ENCODE measurements at places on chromosomes 4 and X. TPM values are rescaled to one million over a fixed set of nuclear protein-coding genes. Genes with fewer than 3 reads are reported as not detected.

DNA sequence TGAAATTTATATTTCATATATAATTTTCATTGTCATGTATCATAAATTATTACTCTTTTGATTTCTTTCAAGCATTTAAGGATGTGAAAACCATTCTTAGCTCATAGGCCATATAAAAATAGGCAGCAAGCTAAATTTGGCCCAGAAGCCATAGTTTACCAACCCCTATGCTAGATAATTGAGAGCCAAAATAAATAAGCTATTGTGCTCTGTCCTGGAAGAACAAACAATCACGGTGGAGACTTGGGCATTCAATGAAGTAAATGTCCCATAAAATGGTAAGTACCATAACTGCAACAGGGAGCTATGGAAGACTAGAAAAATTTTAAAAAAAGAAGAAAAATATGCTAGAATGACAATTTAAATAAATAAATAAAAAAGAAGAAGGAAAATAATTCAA is 60.9 kb upstream of the PACRGL start:
- DNase-seq = no peak
- H3K27ac ChIP-seq = no peak overlapping the region
- H3K27me3 ChIP-seq = no peaks in the 10 kb centered on the region

- no peaks in the 10 kb centered on the region for H3K27me3 ChIP-seq
- peak; percentile 93 for DNase-seq
- H3K27ac ChIP-seq = no peak overlapping the region
- no peak overlapping the region for H3K4me3 ChIP-seq
- no peaks in the 10 kb centered on the region for H3K36me3 ChIP-seq
- peaks cover 35% of the 10 kb centered on the region for H3K4me1 ChIP-seq
Measured at GRCh38 chr4:6720202-6720699, 4.3 kb downstream of the BLOC1S4 start.

GRCh38 chrX:9977635-9978034 is 10.5 kb downstream of the CLDN34 start:
- no peak for DNase-seq
- no peak overlapping the region for H3K4me3 ChIP-seq
- no peaks in the 10 kb centered on the region for H3K27me3 ChIP-seq
- H3K27ac ChIP-seq = no peak overlapping the region
- no peaks in the 10 kb centered on the region for H3K4me1 ChIP-seq
- H3K36me3 ChIP-seq = no peaks in the 10 kb centered on the region

- no peak overlapping the region for H3K27ac ChIP-seq
- H3K27me3 ChIP-seq = no peaks in the 10 kb centered on the region
- DNase-seq = no peak
Measured at GRCh38 chr4:165481053-165481835, 102.4 kb downstream of the CPE start.

DNA sequence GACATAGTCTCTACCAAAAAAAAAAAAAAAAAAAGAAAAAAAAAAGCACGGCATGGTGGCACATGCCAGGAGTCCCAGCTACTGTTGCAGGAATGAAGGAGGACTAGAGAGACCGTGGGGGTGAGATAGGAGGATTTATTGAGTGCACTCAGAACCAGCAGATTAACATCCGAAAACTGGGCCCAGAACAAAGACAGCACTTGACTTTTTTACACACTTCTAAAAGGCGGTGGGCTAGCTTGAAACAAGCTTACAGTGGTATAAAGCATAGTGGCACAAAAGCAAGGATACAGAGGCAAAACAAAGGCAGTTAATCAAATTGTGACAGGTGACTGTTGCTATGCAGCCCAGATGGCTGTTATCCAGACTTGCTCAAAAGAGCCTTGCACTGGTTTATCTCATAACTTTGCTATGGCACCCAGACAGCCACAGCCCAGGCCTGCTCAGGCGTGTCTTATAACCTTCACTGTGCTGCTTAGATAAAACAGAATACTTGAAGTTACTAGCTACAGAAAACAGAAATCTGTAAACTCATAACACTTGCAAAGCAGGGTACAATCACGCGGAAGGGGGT is 9.9 kb upstream of the PI4K2B start:
- no peak overlapping the region for H3K4me3 ChIP-seq
- no peaks in the 10 kb centered on the region for H3K4me1 ChIP-seq
- H3K27me3 ChIP-seq = no peaks in the 10 kb centered on the region

DNA sequence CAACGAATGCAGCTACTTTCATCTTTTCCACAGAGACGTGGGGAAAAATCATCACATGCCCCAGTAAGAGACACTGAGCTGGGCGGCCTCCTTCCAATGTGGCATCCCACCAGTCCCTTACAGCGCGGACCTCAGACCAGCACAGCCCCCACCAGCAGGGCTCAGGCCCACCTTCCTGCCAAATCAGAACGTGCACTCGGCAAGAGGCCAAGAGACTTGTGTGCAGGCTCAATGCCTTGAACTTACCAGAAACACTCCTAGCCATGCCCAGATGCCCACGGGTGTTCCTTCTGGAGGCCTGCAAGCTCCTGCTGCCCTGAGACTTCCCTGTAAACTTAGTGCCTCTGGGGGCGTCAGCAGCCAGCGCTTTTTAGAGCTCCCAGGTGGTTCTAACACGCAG is 31.2 kb downstream of the WDR1 start:
- no peak overlapping the region for H3K4me3 ChIP-seq
- H3K27me3 ChIP-seq = no peaks in the 10 kb centered on the region
- H3K4me1 ChIP-seq = peaks cover 31% of the 10 kb centered on the region
- peak; percentile 60 for DNase-seq
- no peak overlapping the region for H3K27ac ChIP-seq

DNA sequence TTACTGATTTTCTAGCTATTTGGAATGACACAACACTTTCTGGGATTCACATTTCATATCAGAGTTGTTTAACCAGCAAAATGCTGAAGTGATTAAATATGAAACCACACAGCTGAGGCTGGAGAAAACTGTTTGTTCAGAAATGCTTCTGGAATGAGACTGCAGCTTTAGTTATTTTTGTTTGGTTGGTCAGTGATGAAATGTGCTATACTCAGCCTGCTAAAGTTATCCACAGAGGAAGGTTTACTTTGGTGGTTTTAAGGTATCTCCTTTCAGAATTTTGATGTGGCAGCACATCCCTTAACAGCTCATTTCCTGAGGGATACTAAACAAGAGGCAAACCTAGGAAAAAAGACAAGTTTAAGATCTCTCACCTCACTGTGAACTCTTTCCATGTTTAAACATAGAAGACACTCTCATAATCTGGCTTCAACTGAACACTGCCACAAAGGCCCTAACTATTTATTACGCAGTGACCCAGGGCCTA is 106.6 kb upstream of the PDE5A start:
- no peaks in the 10 kb centered on the region for H3K27me3 ChIP-seq
- H3K36me3 ChIP-seq = no peaks in the 10 kb centered on the region
- DNase-seq = no peak
- no peak overlapping the region for H3K4me3 ChIP-seq
- H3K27ac ChIP-seq = no peak overlapping the region

- H3K4me1 ChIP-seq = no peaks in the 10 kb centered on the region
- no peak overlapping the region for H3K4me3 ChIP-seq
- DNase-seq = no peak
- no peak overlapping the region for H3K27ac ChIP-seq
- no peaks in the 10 kb centered on the region for H3K27me3 ChIP-seq
Measured at GRCh38 chrX:17442898-17443297, 67.9 kb downstream of the NHS start.

DNA sequence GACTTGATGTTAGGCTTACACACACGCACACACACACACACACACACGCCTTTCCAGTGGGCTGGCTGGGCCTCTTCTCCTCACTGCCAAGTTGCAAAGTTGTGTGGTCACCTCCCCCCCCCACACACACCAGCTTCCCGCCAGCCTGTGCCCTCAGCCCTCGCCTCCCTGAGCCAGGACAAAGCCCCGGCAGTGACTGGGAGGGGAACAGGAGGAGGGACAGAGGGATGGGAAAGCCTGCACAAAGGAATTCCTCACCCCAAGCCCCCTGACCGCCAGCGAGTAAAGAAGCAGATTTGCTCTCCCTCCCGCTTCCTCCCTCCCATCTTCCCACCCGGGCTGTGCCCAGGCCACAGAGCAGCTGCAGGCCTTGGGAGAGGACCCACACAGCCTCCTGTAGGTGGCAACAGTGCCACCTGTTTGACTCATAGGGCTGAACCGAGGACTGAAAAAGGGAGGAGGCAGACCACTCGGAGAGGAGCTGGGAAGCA is at the start of gene GDPD2:
TSS of gene GDPD2 (plus strand) at position 464 of the 491 bp plus-strand sequence. CDS start 1,671 bp downstream, outside the sequence.
- DNase-seq = no peak
- no peak within 1 kb of the TSS for H3K27ac ChIP-seq
- H3K36me3 ChIP-seq = no peaks in the 10 kb centered on the region

DNA sequence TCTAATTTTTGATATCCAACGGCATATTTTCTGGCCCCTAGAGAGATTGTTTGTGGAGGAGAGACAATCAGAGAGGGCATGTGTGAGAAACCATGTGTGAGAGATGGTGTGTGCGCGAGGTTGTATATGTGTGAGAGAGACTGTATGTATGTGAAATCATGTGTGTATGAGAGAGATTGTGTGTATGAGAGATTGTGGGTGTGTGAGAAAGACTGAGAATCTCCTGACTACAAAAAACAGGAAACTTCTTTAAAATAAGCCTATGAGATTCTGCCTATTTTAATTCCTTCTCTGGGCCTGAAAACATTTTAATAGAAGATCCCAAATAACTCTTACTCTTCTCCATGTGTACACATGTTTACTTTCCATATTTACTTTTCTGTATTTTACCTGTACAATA is 1.5 kb upstream of the FAM241A start:
- H3K4me1 ChIP-seq = peaks cover 13% of the 10 kb centered on the region
- no peak overlapping the region for H3K27ac ChIP-seq
- no peak overlapping the region for H3K4me3 ChIP-seq
- H3K27me3 ChIP-seq = no peaks in the 10 kb centered on the region
- no peaks in the 10 kb centered on the region for H3K36me3 ChIP-seq

DNA sequence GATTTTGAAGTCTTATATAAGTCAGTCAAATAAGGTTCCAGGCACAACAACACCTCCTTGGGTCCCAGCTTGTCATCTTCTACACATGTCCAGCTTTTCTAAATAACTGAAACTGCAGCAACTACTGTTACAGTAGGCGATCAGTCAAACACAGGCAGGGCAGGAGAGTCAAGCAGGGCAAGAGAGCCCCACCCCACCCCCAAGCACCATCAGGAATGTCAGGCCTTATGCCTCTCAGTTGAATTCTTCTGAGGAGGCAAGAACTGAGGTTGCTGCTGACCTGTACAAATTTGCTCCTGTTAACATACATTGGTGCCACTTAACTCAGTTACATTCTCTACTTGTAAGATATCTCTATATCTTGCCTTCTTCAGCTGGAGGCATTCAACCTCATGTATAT is 608.8 kb upstream of the PCDH10 start:
- no peak overlapping the region for H3K27ac ChIP-seq
- H3K4me1 ChIP-seq = no peaks in the 10 kb centered on the region
- no peak overlapping the region for H3K4me3 ChIP-seq
- H3K36me3 ChIP-seq = no peaks in the 10 kb centered on the region
- DNase-seq = no peak
- no peaks in the 10 kb centered on the region for H3K27me3 ChIP-seq

- H3K27ac ChIP-seq = no peak overlapping the region
- H3K4me3 ChIP-seq = no peak overlapping the region
- H3K36me3 ChIP-seq = no peaks in the 10 kb centered on the region
- DNase-seq = no peak
- no peaks in the 10 kb centered on the region for H3K4me1 ChIP-seq
Measured at GRCh38 chr4:108838451-108838850, 75.6 kb upstream of the ETNPPL start.

DNA sequence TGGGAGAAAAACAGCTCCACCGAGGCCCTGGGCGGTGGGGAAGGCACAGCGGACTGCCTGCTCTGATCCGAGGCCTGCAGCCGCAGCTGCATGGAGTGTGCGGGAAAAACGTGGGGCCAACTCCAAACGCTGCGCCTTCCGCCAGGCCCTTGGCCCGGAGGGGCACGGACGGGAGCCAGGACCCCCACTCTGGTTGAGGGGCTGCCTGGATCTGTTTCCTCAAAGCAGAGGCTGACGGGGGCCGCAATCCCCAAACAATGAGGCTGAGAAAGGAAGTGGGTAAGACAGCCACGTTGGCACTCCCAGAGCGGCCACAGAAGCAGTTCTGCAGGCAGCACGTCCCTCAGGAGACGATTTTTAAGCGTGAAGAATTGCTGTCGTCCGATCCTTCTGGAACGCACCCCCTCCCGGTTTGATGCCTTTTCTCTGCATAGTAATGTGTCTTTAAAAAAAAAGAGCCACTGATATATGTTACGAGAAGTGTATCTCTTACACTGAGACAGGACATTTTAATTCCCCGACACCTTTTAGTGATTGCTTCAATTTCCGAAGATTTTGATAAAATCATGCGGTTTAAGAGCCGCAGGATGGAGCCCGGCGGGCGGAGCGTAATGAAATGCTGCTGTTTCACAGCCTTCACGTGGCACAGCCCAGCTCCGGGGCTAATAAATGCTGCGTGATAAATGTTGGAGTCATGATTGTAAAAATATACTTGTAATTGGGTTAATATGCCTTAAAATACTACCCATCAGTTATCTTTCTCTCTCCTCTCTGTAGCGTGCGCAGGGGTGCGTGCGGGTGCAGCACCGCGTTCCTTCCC is 85.7 kb downstream of the FAM53A start:
- no peaks in the 10 kb centered on the region for H3K36me3 ChIP-seq
- DNase-seq = no peak
- H3K27me3 ChIP-seq = peaks cover 32% of the 10 kb centered on the region
- H3K4me3 ChIP-seq = no peak overlapping the region

- peaks cover 14% of the 10 kb centered on the region for H3K4me1 ChIP-seq
- H3K27me3 ChIP-seq = no peaks in the 10 kb centered on the region
- DNase-seq = no peak
- H3K27ac ChIP-seq = no peak overlapping the region
Measured at GRCh38 chr4:101205916-101206315, 141.4 kb downstream of the PPP3CA start.

DNA sequence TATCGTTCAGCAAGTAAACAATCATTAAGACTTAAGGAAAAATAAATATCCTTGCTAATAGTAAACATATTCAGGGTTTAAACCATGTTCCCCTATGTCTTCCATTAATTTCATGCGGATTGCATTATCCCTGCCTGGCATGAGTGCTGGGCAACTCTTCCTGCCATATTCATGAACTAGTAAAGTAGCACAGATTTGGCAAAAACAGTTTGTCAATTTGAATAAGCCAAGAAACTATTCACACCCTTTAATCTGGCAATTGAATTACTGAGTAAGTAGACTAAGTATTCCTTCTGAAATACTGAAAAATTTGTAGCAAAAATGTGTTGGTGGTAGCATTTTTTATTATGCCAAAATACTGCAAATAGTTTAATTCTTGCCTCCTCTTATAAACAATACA is 512.0 kb downstream of the NLGN4X start:
- no peaks in the 10 kb centered on the region for H3K36me3 ChIP-seq
- DNase-seq = no peak
- H3K27ac ChIP-seq = no peak overlapping the region
- H3K27me3 ChIP-seq = no peaks in the 10 kb centered on the region
- H3K4me3 ChIP-seq = no peak overlapping the region
- no peaks in the 10 kb centered on the region for H3K4me1 ChIP-seq

Gene EDA
- 6.6 TPM for total RNA-seq

Gene BANK1
- 2.1 TPM for total RNA-seq

Gene ODAPH
- not detected for total RNA-seq

Gene USP51
- total RNA-seq = 0.81 TPM

Gene PI4K2B
- 17.6 TPM for total RNA-seq

Gene MOSPD2
- total RNA-seq = 27.0 TPM

Gene GAGE12H
- not detected for total RNA-seq

Gene FRG2
- total RNA-seq = not detected

Gene MAPK10
- 3.3 TPM for total RNA-seq

Gene PPEF1
- 2.3 TPM for total RNA-seq

Gene TMEM144
- 5.5 TPM for total RNA-seq

Gene HMX1
- total RNA-seq = not detected

All from suprapubic skin (tissue), 4 donors.